ENCODE measurements at places on chromosomes 3 and 15.

GRCh38 chr3:23826382-23827064, 20.8 kb downstream of the UBE2E1 start:
- peak; percentile 39 for DNase-seq

- no peak for DNase-seq
These were observed 159.4 kb downstream of the SI start for GRCh38 chr3:164918905-164919304.

- no peak for DNase-seq
These were observed 36.5 kb upstream of the TBC1D21 start for GRCh38 chr15:73836845-73837244.

GRCh38 chr3:50237133-50237651, 1.2 kb downstream of the GNAI2 start:
- DNase-seq = peak; percentile 32

- DNase-seq = no peak
These were observed 55.2 kb upstream of the TRAK1 start for GRCh38 chr3:42035816-42036482.

- DNase-seq = no peak
These were observed 228.7 kb downstream of the WDR72 start for GRCh38 chr15:53530761-53531160.

GRCh38 chr3:53223025-53223424, 32.8 kb downstream of the TKT start:
- DNase-seq = no peak

- no peak for DNase-seq
These were observed 52.6 kb downstream of the CCK start for GRCh38 chr3:42213417-42213816.

- DNase-seq = peak; percentile 43
These were observed 66.4 kb upstream of the CCNL1 start for GRCh38 chr3:157226173-157226847.

- no peak for DNase-seq
These were observed 343.2 kb upstream of the ONECUT1 start for GRCh38 chr15:53133255-53133850.

DNA sequence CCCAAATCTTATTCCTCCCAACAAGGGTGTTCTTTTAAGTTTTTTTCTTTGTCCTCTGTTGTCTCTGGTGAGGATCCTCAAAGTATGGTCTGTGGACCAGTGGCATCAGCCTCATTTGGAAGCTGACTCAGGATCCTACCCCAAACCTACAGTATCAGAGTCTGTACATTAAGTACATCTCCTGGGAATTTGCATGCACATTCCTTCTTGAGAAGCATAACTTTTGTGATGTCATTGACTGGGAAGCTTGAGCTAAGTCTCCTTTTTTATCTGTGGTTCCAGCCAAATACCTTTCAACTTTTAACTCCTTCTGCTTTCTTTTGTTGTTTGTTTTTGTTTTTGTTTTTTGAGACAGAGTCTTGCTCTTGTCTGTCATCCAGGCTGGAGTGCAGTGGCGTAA, 40.5 kb downstream of the ARMC8 start:
- no peak for DNase-seq

GRCh38 chr3:59549962-59550361, 500.1 kb upstream of the CFAP20DC start:
- no peak for DNase-seq

GRCh38 chr15:34434627-34435305, 2.8 kb downstream of the GOLGA8A start:
- DNase-seq = no peak

GRCh38 chr15:89680282-89680873, 1.2 kb upstream of the PLIN1 start:
- DNase-seq = no peak

GRCh38 chr3:123535580-123535979, 49.3 kb downstream of the HACD2 start:
- DNase-seq = no peak

GRCh38 chr3:129616291-129616690, 9.8 kb upstream of the PLXND1 start:
- DNase-seq = no peak
